ENCODE measurements at places on chromosomes 12 and 14. TPM values are rescaled to one million over a fixed set of nuclear protein-coding genes. Genes with fewer than 3 reads are reported as not detected.

SERPINA1 gene
- total RNA-seq: not detected

SLC4A8 gene
- 5.1 TPM for total RNA-seq

PPP1R1A gene
- total RNA-seq: not detected

TESPA1 gene
- total RNA-seq: not detected

TAS2R7 gene
- total RNA-seq: not detected

ACSM4 gene
- total RNA-seq: not detected

OVCH1 gene
- total RNA-seq: 0.21 TPM

HOXC9 gene
- not detected for total RNA-seq

All from pulmonary artery endothelial cell (primary cell).